ENCODE measurements at places on chromosomes 2 and 18.

DNA sequence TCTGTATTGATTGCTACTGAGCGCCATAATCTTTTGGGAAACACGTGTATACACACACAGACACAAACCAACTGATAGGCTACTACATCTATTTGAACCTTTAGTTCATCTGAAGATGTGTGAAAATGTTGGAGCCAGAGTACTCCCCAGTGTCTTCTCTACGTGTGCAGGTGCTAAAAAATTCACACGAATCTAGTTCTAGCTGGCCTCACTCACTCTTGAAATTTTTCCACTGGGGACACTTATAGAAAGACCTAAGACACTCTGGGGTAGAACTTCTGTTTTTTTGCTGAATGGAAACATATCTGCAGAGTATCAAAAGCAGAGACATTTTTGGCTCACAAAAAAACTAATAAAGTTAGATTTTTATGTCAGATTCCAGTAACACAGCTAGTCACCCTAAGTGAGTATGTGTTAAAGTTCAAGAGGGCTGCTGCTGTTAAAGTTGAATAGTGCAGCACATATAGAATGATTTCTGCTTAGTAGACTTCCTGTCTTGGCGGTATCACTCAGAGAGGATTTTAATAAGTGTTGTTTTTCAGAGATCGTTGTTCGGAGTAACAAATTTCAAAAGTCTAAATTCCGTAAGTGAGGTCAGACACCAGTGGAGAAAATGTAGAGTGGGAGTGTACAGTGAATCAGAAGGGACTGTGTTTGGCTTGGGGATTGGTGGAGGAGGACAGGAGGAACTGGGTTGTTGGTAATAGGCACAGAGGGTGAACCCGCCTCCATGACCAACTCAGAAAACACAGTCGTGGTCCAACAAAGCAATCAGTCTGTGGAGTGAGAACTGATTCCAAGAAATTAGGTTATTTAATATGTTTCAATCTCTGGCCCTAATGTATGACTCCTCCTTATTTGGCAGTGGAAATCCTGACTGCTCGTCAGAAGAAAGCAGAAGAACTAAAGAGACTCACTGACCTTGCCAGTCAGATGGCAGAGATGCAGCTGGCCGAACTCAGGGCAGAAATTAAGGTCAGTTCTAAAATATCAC, 43.1 kb downstream of the KCTD18 start:
- DNase-seq, result no peak

DNA sequence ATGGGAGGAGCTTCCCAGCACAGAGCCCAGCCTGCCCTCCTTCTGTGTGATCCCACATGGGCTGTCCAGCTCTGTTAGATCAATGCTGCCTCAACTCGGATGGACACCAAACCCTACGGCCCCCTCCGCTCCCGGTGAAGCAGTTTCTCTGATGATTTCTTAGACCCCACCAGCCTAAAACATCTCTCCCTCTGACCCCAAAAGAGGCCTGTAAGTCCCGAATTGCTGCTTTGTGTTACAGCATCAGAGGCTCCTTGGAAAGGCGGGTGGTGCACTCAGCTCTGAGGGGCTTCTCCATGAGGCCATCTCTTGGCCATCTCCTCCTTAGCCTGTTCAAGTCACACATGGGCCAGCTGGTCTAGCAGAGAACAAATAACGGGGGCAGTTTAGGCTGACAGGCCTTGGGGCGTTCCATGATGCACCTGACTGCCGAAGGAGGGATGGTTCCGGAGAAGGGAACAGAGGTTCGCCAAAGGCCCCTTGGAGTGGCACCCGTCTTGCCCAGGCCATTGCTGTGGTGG, 240.7 kb downstream of the SH3RF3 start:
- DNase-seq, result no peak

DNA sequence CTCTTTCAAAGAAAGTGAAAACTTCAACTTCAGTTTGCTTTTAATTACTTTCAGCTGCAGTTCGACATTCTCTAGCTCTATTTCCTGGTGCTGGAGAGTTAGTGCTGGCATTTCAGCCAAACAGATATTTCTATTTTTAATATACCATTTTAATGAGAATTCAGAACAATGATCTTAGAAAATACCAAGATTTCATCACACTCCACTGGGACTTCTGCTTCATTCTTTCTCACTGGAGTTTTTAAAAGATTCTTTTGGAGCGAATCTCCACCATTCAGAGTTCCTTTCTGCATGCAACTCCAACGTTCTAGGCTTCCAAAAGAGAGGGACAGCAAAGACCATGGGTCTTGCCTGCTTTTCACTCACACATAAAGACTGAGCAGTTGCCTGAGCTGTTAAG, 94.2 kb downstream of the CABLES1 start:
- no peak for DNase-seq

DNA sequence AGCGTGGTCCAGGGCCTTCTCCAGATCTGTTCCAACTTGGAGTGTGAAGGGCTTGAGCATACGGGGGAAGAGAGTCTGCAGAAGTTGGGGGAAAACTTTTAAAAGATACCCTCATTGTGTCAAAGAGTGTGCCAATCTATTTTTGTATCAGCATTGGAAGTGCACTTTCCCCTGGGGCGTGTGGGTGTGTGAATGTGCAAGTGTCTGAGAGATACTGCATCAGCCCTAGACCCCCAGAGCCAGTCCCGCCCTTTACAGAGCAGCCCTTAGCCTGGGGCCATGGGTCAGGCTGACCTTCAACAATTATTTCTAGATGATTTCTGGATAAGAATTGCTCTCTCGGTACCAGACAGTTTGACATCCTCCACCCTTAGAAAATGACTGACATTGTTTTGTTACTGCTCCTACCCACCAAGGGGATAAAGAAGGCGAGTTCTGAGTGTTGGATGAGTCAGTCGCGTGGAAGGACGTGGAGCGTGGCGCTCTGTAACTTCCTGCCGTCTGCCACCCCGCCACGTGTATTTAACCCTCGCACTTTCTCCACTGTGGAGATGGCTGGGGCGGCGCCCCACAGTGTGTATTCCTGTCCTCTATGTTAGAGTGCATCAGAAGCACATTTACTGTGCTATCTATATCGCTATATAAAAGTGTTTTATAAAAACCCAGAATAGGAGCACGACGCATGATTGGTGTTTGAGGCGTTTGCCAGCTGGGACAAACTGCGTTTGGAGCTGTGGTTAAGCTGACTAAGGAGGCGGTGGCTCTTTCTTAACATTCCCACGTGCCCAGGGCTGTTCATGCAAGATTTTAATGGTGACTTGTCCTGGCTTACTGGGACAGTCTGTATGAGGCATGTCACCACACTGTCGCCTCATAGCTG, 122.6 kb downstream of the CABLES1 start:
- DNase-seq, result no peak

- DNase-seq, result no peak
These were observed 285.0 kb downstream of the GULP1 start for GRCh38 chr2:188576651-188577050.

DNA sequence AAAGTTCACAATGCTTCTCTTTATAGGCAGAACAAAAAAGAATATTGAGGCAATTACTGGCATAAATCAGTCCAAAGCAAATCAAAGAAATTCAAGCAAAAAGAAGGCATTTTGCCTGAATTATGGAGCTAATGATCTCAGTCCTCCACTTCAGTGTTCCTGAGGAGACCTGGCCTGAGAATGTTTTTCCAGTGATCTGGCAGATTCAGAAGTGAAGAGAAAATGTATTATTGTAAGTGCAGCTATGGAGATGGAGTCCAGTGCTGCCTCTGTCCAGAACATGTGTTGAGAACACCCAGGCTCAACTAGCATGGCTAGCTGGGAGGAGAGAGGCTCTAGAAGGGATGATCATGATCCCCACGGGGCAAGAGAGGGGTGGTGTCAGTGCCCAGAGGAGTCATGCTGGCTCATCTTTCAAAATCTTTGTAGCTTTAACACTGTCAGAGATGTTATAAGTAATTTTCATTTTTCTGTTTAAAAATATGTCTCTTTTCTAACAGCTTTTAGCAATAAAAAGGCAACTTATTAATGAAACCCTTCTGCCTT, 367.0 kb upstream of the RAB12 start:
- DNase-seq, result no peak

DNA sequence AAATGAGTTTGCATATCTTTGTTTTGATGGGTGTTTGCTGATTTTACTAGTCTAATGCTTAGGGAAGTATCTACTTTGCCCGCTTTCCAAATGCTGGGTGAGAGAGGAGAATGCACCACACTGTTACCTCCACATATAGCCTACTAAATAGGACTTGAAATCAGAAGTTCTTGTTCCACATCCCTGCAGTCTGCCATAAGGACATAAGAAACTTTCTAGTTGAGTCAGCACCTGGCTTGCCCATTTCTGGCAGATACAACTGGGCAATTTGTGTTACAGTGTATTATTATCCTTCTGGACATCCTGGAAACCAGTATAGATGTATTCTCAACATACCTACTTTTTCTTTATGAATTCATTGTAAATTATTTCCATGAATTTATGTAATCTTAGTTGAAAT, 29.5 kb downstream of the ANXA4 start:
- no peak for DNase-seq

GRCh38 chr2:106147159-106147558, 46.9 kb downstream of the UXS1 start:
- DNase-seq, result no peak

GRCh38 chr2:167718560-167718959, 528.8 kb downstream of the STK39 start:
- DNase-seq, result no peak

DNA sequence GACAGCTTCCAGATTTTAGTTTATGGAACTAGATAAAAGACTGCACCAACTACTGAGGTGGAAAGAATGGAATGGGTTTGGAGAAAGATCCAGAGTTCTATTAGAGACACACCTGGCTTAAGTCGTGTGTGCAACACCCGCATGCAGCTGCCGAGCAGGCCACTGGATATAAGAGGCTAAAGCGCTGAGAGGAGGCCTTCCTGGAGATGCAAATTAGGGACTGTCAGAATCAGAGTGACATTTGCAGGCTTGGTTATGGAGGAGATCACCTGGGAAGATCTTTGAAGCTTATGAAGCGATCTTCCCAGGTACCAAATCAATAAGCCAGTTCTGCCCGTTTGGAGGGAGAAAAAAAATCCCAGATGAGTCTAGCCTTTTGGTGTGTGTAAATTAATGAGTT, 30.4 kb upstream of the KLHL29 start:
- no peak for DNase-seq

GRCh38 chr2:72031346-72032110, 116.1 kb downstream of the CYP26B1 start:
- no peak for DNase-seq

DNA sequence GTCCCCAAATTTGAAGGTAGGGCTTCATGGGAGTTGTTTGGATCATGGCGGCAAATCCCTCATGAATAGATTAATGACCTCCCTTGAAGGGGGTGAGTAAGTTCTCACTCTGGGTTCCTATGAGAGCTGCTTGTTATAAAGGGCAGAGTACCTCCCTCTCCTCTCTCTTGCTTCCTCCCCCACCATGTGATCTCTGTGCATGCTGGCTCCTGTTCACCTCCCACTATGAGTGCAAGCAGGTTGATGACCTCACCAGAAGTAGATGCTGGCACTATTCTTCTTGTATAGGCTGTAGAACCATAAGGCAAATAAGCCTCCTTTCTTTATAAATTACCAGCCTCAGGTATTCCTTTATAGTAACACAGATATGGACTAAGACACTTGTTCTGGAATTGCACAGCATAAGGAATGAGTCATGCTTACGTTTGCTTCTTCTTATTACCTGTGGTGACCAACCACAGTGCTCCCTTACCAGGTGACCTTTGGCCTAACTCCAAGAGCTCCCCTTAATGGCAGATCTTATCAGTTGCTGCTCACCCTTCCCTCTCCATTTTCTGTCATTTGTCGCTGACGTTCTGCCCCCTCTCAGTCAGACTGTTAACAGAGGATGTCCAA, 559.5 kb upstream of the GCFC2 start:
- DNase-seq, result no peak

DNA sequence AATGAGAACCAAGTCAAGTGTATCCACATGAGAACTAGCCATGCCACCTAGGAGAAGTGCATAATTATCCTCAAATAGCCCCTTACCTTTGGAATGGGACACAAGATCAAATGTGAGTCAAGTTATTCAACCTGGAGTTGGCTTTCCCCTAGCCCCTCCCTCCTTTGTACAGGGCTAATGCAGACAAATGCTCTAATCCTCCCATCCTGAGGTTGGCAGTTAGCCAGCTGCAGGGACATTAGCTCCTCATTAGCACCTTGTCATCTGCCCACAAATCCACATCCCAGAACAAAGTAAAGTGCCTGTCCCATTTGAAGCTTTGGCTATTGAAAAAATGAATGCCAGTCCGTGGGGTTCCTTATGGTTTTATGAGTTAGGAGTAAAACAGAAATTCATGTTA, 294.1 kb upstream of the FANCL start:
- DNase-seq, result no peak

GRCh38 chr2:36369716-36370115, 14.1 kb downstream of the CRIM1 start:
- DNase-seq, result no peak

- no peak for DNase-seq
These were observed 22.0 kb upstream of the RTTN start for GRCh38 chr18:70227438-70227837.

GRCh38 chr2:207765547-207765946, 4.2 kb downstream of the FZD5 start:
- peak; percentile 87 for DNase-seq

DNA sequence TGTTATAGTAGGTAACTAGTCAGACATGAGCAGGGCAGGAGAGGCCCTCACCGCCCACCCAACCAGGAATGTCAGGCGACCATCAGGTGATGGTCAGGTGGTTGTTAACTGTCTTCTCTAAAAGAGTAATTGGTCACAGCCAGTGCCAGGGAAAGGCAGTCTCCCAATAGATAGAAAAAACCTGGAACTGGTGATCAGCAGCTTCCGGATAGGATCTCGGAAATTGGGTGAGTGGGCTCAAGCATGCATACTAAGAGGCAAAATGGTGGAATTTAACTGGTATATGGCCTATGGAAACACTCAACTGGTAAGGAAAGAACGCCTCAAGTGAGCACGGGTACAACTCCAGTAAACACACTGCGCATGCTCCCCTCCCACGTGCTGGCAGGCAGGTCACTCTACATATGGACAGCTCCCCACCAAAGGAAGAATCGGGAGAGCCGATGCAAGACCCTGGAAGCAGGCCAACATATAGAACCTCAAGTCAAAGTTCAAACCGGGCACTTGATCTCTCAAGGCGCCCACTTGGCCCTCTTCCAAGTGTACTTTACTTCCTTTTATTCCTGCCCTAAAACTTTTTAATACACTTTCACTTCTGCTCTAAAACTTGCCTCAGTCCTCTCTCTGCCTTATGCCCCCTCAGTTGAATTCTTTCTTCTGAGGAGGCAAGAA, 43.5 kb upstream of the TMEM131 start:
- DNase-seq, result no peak

DNA sequence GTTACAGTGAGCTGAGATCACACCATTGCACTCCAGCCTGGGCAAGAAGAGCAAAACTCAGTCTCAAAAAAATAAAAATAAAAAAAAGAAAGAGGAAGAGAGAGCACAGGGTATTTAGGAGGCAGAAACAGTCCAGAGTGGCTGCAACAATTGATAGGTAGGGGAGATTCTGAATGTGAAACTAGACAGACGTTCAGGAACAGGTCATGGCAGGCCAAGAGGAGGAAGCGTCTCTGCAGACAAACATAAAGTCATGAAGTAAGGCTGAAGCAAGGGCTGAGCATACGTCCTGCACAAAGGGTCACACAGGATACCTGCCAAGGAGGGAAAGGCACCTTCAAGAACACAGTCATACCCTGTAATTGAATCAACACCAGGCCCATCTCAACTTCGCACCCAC, 64.1 kb upstream of the ZNF532 start:
- no peak for DNase-seq

GRCh38 chr2:49167131-49167530, 12.8 kb upstream of the FSHR start:
- DNase-seq, result no peak
